Transverse colon (tissue), 4 donors: ENCODE measurements at places on chromosomes 13 and 19.

DNA sequence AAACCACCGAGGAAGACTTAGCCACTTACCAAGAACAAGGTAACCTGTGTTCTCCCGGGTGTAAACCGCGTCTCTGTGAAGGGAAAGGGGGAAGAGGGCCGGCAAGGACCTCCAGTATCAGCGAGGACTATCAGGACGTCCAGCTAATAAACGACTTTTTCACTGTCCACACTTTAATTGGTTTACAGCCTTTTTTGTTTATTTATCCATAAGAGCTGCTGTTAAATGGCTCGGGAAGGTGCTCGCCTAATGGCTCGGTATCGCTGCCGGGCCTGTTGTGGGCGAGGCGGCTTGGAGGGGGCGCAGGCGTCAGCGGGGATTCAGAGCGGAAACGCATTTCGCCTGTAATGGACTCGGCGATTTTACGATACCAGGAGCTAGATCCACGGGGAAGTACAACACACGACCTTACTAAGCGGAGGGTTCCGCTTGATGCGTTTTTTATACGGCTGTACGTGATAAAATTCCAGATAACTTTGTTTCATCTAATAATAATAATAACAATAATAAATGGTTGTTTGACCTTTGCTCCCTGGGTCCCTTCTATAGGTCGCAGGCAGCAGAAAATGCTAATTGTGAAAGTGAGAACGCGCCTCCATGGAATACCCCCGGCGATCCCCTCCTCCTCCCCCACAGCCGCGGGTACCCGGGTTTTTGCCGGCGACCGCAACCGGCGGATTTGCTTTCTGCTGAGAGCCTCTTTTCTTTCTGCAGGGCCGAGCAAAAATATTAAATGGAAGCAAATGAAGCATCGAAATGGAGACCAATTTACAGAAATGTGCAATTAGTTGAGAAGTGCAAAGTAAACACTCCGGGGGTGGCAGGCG lies 2.5 kb upstream of the PDX1 start:
- DNase-seq: no peak

DNA sequence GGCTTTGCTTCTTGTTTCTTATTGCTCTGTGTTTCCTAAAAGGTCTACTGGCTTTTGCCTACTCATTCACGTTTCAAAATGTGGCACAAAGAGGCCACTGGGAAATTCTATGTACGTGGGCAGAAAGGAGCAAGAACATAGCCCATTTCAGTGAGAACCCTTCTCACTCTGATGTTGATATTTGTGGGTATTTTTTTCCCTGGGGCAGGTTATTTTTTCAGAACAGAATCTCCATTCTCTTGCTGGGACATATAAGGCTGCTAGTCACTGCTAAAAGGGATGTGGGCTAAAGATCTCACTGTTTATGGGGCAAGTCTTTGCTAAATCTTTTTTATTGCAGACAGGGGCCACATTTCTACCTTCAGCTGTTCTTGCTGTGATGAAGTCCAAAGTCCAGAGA lies 27.1 kb downstream of the EDNRB start:
- no peak for DNase-seq

GRCh38 chr13:30744056-30744680 lies 8.8 kb downstream of the ALOX5AP start:
- peak; percentile 71 for DNase-seq

- DNase-seq: no peak
Measured at GRCh38 chr13:86383151-86383550, 583.9 kb upstream of the SLITRK6 start.

DNA sequence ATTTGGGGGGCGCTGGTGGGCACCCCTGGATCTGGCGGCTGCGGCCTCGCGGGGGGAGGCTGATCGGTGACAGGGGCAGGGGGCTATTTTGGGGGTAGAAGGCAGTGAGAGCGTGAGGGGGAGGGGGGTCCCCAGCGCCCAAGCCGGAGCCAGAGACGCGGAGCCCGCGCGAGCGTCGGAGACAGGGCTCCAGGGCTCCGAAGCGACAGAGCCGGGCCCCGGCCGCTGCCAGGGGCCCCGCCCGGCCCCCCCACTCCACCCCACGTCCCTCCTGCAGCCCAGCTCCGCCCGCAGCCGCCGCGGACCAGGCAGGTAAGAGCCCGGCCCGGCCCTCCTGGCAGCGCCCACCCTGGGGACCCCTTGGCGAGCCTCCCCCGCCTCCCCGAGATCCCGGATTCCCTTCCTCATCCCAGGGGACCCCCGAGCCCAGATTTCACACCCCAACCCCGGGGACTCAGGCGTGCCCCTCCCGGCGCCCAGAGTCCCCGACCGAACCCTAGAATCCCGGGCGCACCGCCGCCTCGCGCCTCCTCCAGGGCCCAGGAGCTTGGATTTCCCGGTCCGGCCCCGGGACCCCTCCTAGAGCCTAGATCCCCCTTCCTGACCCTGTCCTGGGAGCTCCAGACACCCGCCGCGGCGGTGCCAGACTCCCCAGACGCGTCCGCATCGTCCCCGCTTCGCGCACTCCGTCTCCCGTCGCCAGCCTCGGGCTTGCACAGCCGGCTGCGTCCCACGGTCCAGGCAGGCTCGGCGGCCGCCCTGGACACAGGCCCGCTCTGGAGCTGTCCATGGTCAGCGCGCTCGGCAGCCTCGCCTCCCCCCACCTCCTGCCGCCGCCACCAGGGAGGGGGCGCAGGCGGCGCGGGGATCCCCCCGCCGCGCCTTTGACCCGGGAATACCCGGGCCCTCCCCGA lies at the start of gene PPFIA3:
Gene PPFIA3 (plus strand): TSS at position 134 of the 914 bp plus-strand sequence. CDS start 8,330 bp downstream, outside the sequence.
- peak; percentile 65 for DNase-seq

- DNase-seq: no peak
Measured at GRCh38 chr19:13122275-13122878, 4.3 kb downstream of the NACC1 start.

- DNase-seq: no peak
Measured at GRCh38 chr13:59771272-59771671, 392.5 kb downstream of the DIAPH3 start.
